Suppressor macrophage (primary cell): ENCODE measurements at places on chromosomes 12 and 14.

DNA sequence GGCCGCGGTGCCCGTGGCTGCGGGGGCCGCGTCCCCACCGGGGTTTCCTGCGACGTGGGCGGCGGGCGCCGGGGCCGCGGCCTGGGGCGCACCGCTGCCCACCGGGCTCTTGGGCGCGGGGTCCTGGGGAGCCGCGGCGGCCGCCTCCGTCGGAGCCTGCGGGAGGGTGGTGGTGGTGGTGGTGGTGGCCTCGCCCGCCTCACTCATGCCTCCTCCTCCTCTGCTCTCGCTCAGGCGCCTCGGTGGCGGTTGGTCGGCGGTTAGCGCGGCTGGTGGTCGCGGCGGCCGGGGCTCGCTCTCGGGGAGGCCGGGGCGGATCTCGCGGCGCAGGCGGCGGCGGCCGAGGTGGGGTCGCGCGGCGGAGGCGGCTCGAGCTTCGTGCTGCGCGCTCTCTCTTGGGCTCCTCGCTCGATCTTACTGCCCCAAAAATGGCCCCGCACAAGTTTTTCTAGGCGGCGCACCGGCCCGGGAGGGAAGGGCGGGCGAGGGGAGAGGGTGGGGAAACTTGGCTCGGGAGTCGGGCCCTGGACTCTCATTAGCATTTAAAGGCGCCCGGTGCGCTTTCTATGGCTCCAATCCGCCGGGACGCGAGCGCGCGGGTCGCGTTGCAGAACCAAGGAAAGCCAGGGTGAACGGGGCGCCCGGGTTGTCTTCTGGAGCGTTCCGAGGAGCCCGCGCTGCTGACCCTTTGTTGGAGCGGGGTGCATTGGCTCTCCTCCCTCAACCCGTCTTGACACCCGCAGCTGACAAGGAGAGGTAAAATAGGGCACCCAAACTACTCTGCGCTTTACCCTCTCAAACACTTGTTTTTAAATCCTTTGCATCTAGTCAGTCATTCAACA is at the start of gene YBX3:
TSS of gene YBX3 (minus strand) at position 419 of the 842 bp plus-strand sequence. CDS start at position 207, 212 bp downstream.
- DNase-seq = peak; percentile 93

DNA sequence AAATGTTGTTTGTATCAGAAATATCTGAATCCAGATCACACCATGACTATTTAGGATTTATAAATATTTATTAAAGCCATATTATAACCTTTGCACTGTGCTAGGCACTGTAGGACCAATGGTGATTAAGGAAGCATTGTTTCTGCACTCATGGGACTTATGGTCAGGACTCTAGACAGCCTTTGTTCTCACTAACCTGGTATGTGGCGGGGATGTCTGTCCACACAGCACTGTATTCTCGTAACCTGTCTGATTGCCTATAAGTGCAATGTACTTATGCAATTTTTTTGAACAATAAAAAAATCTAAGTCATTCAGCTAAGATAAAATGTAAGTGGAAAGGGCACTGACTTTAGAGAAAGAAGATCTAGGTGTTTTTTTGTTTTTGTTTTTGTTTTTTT is 6.7 kb upstream of the SSPN start:
- no peak for DNase-seq

DNA sequence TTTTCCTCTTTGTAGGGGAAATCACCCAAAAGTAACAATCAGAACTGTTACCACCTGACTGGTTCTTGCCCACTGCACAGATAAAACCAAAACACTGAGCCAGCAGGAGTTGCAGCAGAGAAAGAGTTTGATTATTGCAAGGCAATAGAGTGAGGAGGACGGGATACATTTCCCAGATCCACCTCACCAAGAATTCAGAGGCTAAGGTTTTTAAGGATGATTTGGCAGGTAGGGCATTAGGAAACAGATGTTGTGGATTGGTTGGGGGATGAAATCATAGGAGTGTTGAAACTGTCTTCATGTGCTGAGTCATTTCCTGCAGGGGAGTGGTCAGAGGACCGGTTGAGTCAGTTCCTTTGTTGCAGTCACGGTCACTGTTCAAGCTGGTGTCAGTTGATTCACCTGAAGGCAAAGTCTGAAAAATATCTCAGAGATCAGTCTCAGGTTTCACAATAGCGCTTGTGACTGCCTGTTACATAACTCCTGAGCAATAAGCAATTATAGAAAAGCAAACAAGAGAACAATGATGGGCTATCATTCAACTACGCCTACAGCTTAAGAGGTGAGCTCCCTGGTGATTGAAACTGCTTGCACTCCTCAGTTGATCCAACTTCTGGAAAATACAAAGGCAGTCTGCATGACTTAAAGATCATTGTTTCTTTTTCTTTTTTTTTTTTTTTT is 20.3 kb upstream of the AMN1 start:
- DNase-seq = peak; percentile 89

DNA sequence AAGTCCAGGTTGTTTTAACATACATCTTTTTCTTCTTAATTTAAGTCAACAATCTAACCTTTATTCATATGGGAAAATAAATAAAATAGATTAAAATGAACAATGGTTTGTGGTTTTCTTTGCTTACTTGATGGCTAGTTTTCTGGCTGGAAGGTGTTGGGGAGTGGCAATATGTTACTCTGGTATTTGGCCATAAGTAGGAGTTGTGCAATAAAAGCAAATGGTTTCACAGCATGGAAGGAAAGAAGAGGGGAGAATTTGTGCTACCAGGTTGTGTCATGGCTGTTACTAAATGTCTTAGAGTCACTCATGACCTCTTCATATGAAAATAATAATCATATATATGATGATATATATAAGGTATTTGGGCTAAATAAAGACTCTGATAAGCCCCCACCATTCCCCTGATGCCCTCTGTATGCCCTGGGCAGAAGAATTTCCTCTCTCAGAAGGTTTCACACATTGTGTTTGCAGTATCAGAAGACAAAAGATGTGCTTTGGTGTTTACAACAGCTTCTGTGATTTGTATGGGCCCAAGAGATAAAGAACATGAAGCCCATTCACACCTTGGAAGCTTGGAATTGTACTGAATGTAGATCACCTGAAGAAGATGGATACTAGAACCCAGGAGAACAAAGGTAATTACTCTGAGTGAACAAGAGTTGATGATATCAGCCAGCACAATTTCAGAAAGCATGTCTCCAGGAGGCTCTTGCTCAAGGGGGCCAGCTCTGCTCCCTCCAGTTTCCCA is 160.9 kb downstream of the ALG10B start:
- DNase-seq = no peak

DNA sequence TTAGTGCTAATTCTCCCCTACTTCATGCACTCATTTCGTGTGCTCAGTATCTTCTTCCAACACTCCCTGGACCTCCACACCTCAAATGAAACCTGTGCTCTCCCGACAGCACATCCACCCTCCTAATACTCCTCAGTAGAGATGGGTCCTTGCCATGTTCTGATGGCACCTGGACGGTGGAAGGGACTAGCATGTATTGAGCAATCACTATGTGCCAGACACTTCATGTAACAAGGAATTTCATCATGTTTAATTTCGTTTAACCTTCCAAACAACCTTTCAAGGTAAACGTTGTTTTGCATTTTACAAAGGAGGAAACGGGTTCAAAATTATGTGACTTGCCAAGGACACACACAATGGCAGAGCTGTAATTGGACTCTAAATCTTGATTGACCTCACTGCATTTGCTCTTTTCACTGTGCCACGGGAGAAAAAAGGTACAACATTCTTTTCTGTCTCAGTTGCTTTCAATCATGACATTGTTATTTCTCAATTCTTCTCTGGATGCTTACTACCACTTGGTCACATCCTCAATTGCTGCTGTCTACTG is 12.2 kb upstream of the SLC7A8 start:
- DNase-seq = no peak

DNA sequence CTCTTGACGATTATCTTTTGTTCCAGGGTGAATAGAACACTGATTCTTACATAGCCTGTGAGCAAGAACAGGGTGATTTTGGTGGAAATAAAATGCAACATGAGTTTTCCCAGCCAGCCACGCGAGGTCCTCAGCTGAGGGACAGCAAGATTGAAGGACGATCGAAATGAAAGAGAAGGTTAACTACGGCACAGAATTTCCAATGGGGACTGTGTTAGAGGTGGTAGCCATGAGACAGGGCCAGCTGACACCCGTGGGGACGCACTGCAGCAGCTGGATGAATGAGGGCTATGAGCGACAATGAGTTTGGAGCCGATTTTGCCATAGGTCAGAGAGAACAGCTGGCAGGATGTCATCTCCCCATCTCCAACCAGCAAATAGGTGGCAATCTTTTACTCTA is 243.4 kb upstream of the PELI2 start:
- DNase-seq = no peak

DNA sequence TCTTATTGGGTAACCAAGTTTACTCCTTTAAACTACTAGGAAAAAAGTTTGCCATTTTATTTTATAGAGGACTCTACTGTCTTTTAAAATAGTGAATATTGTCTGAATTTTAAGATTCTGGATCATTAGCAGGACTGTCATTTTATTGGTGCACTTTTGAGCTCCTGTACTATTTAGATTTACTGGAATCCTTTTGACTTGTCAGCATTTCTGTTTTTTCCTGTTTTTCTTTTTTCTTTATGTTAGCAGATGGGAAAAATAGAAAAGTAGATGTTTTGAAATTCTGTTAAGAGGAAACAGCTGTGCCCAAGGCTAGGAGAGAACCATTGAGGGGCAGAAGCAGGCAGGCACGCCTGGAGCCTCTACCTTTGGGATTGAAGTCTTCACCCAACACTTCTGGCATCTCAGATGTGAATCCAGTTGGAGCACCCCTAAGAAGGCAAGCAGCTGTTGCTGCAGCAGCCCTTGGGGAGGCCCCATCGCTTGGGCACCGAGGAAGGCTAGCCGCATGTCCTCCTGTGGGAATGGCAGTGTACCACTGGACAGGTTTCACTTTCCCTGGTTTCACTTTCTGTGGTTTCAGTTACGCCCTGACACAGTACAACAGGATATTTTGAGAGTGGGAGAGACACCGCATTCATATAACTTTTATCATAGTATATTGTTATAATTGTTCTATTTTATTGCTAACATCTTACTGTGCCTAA is 11.5 kb downstream of the RIMKLB start:
- DNase-seq = peak; percentile 36

GRCh38 chr14:33914676-33915516 is 36.0 kb downstream of the EGLN3 start:
- no peak for DNase-seq

DNA sequence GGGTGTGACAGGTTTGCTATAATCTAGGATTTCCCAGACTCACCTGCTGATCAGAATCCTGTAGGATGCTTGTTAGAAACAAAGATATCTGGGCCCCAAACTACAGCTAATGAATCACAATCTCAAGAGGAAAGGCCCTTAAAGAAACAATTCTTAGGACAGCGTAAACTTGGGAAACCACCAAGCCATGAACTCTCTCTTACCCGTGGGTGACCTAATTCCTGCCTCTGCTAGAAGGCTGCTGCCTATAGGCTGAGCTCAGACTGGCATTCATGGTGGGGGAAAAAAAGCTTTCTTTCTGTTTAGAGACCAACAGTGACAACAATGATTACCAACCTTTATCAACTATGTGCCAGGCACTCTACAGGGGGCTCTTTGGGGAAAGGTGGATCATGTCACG is 213.9 kb upstream of the FKBP4 start:
- DNase-seq = no peak

DNA sequence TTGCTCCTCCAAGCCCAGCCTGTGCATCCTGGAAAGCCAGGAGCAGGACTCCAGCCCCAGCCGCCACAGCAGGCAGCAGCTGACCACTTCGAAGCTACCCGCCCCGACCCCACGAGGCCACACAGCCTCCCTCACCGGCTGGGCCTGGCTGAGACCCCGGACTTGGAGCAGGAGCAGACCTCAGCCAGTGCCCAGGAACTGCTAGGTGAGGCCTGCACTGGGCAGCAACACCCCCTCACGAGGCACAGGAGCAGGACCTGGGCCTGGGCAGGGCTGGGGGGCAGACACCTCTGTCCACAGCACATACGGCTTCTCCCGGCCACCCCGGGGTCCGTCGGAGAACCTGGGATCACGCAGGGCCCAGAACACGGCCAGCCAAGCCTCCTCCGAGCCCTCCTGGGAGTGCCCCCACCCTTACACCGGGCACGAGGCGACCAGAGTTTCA is 137.4 kb upstream of the C14orf180 start:
- no peak for DNase-seq

GRCh38 chr14:33782923-33783322 is 168.0 kb downstream of the EGLN3 start:
- no peak for DNase-seq

GRCh38 chr14:80621701-80622100 is 319.8 kb downstream of the CEP128 start:
- DNase-seq = no peak

GRCh38 chr14:90574188-90575131 is 177.6 kb downstream of the CALM1 start:
- no peak for DNase-seq

DNA sequence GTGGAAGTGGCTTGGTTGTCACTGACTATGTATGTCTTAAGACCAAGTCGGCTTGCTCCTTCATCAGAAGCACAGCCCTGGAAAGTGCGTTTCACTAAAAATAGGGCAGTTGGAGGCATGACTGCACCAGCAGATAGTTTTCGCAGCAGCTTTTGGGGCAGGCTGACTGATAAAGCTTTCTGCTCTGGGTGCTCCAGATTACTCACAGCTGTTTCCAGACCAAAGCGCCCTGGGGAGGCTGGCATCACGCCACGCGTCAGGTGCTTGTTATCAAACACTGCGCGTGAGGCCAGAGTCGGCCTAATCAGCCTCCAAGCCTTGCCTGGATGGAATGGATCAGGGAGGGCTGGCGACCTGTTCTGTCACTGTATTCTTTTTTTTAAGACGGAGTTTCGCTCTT is 13.3 kb upstream of the LRRC10 start:
- DNase-seq = no peak

DNA sequence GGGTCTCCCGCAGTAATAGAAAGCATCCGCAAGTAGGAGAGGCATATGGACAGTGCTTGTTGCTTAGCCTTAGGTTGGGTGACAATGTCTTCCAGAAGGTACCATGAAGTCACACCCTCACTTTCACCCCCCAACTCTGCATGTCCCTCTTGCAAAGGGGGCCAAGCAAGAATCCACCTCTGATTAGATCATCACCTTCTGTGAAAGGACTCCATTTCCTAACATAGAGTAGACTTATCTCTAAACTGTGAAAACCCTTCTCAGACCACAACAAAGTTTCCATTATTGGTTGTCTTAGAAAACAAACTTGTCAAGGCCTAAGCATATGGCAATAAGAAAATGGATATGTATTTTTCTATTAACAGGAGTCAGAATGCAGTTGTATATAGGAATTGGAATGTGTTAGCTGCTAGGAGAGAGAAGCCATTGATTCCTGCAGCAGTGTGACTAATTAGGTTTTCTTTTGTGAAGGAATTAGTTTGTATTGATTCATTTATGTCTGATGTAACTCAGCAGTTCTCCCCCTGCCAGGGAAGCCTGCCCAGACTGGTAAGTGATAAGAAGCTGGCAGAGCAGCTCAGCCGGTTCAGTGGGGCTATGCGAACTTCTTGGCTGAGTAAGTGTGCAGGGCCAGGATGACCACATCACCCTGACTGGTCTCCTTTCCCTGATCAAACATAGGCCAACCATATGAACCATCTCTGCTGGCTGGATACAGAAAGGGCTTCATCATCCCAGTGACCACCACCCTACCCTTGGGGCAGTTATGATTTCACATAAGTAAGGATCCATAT is 107.3 kb upstream of the CCDC196 start:
- no peak for DNase-seq
